Substantia nigra (tissue), 51 donors: ENCODE measurements at places on chromosomes 13 and 19.

- DNase-seq: no peak
Measured at GRCh38 chr13:31749929-31750328, 10.6 kb downstream of the RXFP2 start.

- no peak for DNase-seq
Measured at GRCh38 chr13:98487016-98487415, 89.9 kb downstream of the STK24 start.

DNA sequence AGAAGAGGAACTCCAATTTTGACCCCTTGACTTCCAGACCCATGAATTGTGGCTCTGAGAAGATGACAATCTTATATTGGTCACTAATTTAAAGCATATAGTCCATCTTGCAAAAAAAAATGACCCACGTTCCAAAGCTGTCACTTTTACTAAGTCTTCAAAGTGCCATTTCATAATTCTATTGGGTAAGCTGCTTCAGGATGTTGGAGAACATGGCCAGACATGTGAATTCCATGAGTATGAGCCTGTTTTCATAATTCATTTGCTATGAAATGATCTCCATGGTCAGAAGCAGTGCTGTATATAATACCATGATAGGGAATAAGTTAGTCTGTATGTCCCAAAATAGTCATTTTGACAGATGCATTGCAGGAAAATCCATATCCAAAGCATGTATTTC lies 1787.3 kb downstream of the SLITRK5 start:
- DNase-seq: no peak

GRCh38 chr13:35643625-35644024 lies 167.1 kb upstream of the MAB21L1 start:
- DNase-seq: no peak

GRCh38 chr13:30108913-30109237 lies 198.5 kb downstream of the KATNAL1 start:
- no peak for DNase-seq

GRCh38 chr13:38618336-38618735 lies 68.5 kb upstream of the FREM2 start:
- DNase-seq: no peak

DNA sequence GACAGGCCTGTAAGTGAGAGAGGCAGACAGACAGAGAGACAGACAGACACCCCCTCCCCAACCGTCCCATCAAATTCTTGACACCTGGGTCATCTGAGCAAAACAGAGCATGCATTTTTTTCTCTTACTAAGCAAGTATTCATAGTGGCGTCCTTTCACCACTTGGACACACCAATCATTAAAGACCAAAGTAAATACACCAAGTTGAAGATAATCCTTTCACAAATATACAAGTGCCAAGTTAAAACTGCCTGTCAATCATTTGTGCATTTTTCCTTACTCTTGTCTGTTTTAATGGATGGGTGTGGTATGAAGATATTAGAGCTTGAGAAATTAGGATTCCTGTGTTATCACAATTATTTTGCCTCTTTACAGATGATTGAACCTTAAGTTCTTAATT lies 337.3 kb downstream of the ATP8A2 start:
- no peak for DNase-seq

DNA sequence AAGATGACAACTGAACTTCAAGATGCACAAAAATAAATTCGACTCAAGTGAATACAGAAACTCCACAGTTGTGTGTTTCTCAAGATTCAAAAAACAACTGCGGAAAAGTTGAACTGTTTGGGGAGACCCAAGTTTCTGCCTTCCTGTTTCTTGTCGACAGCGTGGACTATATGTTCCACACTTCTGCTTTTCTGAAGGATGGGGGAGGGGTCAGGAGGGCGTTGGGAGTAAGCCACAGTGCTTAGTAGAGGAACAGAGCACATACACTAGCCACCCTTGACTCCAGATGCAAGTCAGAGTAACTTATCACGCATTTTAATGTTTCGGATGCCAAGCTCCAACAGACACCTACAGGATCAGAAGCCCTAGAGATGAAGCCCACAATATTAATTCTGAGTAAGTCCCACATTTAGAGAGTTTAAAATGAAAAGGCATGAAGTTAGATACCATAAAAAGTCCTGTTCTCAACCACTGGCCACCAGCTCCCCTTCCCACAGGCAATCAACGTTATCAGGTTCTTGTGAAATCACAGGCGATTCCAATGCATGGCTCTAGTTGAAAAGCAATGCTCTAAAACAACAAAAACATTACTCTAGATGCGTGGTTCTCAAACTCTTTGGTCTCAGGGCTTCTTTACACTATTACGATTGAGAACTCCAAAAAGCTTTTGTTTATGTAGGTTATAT lies 4.2 kb downstream of the TUBGCP3 start:
- no peak for DNase-seq

DNA sequence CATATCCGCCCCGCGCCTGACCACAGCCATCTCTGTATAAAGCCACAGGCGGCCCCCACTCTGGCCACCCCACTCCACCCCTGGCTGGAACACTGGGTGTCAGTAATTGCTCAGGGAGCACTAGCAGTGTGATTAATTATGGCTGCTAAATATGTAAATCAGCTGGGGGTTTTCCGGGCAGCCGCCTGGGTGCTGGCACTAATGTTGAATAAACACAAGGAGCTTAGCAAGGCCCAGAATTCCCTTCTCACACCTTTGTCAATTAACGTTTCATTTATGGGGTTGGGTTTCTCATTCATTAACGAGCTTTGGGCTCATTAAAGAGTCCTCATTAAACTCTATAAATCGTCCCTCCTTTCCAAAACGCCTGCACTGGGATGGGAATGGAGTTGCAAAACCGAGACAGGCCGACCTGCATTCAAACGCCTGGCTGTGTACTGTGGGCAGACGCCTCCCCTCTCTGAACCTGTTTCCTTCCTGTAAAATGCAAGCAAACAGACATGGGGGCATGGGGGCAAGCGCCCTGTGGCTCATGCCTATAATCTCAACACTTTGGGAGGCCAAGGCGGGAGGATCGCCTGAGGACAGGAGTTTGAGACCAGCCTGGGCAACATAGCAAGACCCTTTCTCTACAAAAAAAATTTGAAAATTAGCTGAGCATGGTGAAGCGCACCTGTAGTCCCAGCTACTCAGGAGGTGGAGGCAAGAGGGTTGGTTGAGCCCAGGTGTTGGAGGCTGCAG lies 17.7 kb upstream of the OLFM2 start:
- DNase-seq: no peak
